ENCODE measurements at places on chromosomes 3 and 15.

GRCh38 chr15:79897380-79897678 is 515 bp upstream of the MTHFS start:
- no peak for DNase-seq

- no peak for DNase-seq
These were observed 200.9 kb upstream of the ZPLD1 start for GRCh38 chr3:102233881-102234280.

DNA sequence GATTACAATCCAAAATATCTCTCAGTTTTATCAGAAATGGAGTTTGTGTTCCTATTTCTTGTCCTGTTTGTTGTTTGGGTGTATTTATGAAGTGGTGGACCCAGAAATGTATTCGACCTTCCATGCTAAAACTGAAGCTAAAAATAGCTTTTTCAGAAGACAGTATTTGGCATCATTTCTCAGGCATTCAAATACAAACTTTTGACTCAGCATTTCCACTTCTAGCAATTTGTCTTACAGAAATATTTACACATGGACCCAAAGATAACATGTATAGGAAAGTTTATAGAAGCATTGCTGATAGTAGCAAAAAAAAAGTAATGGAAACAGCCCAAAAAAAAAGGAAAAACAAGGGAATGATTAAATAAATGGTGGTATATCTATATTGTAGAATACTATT is 156.3 kb downstream of the HCN4 start:
- DNase-seq = no peak

DNA sequence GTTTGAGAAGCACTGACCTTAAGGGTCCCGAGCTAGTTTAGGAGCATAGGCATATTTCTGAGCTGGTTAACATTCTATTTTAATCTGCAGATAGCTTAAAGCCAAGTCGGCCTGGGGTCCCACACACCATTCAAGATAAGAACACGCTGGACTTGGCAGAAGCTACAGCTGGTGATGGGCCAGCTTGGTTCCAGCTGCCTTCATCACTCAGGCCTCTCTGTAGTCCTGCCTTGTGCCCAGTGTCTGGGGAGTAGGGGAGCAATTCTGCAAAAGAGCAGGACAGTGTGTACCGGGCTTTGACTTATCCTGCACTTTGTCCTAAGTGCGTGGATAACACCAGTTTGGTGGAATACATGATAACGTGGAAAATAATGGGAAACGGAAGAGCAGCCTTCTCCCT is 164.5 kb downstream of the MEGF11 start:
- no peak for DNase-seq

- no peak for DNase-seq
These were observed 1.1 kb downstream of the RCCD1 start for GRCh38 chr15:90955624-90956273.

GRCh38 chr3:193819117-193820010 is 226.4 kb downstream of the OPA1 start:
- DNase-seq = no peak
